Activated CD4-positive, alpha-beta T cell treated with anti-CD3 and anti-CD28 coated beads, Interleukin-2, amount 50 U/mL, for 24 hours (primary cell): ENCODE measurements at places on chromosomes 16 and 17.

GRCh38 chr16:65260746-65261145, 138.9 kb upstream of the CDH11 start:
- no peak for DNase-seq

DNA sequence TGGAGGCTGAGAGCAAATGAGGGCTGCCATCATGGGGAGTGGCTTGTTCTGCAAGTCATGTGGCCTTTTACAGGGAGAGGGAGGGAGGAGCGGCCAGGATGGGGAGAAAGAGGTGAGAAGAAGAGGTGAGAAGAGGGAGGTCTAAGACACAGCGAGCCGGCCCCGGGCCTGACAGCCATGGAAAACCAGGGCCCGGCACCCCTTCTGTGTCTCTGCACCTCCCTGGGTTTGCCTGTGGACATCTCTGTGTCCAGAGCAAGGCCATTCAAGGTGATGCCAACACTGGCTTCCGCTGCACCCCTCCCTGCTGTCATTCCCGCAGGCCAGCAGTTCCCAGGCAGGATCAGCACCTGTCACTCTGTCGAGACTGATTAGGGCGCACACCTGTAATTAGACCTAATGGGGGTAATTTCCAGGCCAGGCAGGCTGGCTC, 75.6 kb downstream of the MGAT5B start:
- DNase-seq = no peak

DNA sequence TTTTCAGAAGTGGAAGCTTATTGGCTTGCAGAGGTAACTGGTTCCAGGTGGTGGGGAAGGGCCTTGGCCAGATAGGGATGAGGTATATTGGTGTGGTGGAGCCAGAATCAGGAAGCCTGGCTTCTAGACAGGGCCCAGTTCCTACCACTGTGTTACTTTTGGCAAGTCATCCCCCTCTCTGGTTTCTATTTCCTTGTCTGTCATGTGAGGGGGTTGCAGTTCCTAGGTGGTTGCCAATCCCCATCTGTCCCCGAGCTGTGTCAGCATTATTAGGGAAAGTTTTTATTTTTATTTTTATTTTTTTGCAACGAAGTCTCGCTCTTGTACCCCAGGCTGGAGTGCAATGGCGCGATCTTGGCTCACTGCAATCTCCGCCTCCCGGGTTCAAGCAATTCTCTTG, 3.0 kb downstream of the SMCR8 start:
- no peak for DNase-seq

- no peak for DNase-seq
These were observed 14.9 kb downstream of the CEP131 start for GRCh38 chr17:81207610-81208581.

DNA sequence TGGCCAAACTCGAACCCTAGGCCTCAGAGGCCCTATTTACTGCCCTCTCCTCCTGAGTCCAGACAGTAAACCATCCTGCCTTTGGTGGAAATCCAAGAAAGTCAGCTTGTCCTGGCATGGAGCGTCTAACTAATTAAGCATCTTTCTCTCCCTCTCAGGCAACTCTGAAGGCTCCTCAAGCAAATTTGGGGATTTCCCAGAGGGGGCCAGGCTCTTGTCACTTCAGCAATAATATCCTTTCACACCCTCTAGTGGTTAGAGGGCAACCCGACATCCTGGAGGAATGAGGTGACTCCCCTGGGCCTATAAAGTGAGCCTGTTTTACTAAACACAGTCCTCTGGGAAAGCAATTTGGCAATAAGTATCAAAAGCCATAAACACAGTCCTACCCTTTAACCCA, 60.4 kb downstream of the NOG start:
- DNase-seq = peak; percentile 72

DNA sequence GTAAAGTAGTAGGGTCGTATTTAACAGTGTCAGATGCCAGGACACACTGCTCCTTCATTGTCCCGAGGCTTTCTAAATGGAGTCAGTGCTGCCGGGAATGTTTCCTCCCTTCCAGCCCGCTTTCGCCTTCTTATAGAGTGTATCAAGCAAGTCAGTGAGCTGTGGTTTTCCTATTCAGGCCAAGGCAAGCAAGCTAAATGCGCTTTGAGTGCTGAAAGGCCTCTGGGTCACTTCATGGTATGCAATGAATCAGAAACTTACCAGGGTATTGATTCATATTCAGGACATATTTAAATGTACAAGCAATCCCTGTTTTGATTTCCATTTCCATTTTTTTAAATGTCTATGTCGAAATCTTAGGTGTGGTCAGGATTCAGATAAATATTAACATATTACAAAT, 327.9 kb upstream of the SOX9 start:
- no peak for DNase-seq

DNA sequence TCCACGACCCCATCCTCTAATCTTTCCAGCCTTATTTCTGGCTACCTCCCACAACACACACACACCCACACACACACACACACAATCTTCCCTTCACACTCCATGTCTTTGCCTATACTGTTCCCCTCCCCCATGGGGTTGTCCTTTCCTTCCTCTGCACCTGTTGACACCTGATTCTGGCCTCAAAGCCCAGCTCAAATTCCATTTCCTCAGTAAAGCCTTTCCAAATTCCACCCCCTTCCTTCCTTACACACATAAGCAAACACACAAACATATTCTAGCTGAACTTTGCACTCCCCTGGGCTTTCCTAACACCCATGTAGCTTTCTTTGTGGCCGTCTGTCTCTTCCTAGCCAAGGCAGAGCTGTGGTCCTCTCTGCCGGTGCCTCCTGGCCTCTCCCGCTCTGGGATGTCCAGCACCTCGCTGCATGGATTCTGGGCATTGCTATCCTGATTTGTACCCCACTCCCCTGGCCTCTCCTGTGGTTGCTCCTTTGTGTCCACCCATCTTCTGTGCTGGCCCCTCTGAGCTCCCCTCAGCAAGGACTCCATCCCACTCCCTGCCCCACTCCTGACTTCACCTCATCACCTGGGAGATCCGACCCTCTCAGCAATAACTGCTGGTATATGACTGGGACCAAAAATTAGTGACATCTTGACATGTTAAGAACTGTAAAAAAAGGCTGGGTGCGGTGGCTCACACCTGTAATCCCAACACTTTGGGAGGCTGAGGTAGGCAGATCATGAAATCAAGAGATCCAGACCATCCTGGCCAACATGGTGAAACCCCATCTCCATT, 8.4 kb upstream of the SRCIN1 start:
- no peak for DNase-seq

DNA sequence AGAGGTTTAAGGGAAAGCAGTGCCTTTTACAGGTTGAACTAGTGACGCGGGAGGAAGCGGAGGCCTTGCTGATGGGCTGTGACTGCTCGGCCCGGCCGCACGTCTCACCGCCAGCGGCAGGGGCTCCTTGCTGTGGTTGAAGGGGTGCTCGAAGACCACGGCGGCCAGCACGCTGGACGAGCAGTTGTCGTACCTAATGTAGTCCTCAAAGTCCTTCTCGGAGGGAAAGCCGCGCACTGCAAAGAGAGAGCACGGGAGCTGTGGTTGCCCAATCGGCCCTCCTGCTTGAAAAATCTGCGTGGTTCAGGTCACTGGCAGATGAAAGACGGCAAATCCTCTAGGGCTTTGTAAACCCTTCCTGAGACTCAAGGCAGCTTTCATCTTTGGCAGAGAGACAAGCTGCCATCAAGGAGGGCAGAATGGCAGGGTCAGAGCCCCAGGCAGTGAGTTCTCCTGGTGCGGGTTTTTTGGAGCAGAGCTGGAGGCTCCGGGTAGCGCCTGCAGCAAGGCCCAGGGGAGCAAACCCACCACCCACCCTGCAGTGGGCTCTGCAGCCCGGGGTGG, 16.1 kb downstream of the ABCA3 start:
- no peak for DNase-seq

- DNase-seq = no peak
These were observed 13.6 kb downstream of the CEP20 start for GRCh38 chr16:15874745-15875314.

DNA sequence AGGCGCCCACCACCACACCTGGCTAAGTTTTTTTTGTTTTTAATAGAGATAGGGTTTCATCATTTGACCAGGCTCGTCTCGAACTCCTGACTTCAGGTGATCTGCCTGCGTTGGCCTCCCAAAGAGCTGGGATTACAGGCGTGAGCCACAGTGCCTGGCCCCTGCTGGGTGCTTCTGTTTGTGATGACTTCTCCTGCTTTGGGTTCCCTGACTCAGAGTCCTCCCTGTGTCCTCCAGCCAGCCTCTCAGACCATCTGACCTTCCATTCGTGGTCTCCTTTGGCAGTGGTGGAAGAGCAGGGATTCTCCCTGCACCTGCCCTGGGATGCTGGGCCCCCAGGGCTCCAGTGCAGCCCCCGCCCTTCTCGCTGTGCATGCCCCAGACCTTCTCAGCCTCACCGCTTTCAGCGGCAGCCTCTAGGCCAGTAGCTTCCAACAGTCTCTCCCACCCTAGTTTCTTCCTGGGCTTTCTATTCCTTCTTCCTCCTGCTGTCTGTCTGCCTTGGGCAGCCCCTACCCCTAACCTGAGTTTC, 13.2 kb downstream of the BEAN1 start:
- no peak for DNase-seq

GRCh38 chr16:66746682-66747081, 4.7 kb downstream of the DYNC1LI2 start:
- no peak for DNase-seq

- peak; percentile 42 for DNase-seq
These were observed 15.0 kb upstream of the C17orf58 start for GRCh38 chr17:68011199-68011665.

DNA sequence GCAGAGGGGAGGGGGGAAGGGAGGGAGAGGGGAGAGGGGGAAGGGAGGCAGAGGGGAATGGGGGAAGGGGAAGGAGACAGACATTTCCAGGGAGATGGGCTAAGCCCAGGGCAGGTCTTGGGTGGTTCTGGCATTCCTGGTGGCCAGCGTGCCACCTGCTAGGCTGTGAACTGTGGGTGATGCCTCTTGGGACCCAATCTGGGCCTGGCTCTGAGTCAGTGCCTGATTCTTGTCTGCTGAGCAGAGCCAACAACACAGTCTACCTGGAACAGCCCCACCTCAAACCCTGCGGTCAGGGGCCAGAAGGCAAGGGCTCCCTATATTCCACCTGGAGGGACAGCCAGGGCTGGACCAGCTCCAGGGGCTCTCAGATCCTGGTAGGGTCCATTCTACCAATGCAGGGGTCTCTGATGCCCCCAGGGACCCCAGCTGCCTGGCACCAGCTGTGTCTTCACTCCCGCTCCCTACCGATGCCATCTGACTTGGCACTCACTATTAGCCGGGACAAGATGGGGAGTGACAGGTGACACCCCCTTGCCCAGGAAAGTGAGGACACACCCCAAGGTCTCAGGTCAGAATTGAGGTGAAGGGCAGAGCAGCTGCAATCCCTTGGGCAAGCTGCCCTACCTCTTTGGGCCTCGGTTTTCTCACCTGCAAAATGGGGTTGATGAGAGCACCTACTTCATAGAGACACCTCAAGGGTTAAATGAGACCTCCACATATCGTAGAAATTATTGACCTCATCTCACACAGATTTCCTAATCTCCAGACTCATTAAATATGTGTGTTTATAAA, 87.2 kb downstream of the LITAF start:
- DNase-seq = no peak

GRCh38 chr17:73365301-73365874, 53.6 kb upstream of the CDC42EP4 start:
- DNase-seq = no peak

GRCh38 chr17:17494870-17495535, 1.2 kb downstream of the RASD1 start:
- no peak for DNase-seq

GRCh38 chr17:57995076-57995956, 7.3 kb upstream of the VEZF1 start:
- peak; percentile 61 for DNase-seq

GRCh38 chr16:56279132-56279531, 87.8 kb downstream of the GNAO1 start:
- peak; percentile 34 for DNase-seq

DNA sequence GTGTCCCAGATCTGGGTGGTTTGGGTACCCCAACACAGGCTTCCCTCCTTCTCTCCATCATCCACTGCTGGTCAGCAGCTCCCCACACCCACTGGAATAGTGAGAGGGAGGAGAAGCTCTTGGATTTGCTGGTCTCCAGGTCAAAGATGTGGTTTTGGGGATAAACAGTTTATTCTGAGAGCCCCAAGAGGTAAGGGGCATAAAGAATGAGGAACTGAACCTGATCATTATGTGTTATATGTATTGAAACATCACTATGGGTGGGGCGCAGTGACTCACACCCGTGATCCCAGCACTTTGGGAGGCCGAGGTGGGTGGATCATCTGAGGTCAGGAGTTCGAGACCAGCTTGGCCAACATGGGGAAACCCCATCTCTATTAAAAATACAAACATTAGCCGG, 3.9 kb downstream of the DPEP2 start:
- DNase-seq = no peak

DNA sequence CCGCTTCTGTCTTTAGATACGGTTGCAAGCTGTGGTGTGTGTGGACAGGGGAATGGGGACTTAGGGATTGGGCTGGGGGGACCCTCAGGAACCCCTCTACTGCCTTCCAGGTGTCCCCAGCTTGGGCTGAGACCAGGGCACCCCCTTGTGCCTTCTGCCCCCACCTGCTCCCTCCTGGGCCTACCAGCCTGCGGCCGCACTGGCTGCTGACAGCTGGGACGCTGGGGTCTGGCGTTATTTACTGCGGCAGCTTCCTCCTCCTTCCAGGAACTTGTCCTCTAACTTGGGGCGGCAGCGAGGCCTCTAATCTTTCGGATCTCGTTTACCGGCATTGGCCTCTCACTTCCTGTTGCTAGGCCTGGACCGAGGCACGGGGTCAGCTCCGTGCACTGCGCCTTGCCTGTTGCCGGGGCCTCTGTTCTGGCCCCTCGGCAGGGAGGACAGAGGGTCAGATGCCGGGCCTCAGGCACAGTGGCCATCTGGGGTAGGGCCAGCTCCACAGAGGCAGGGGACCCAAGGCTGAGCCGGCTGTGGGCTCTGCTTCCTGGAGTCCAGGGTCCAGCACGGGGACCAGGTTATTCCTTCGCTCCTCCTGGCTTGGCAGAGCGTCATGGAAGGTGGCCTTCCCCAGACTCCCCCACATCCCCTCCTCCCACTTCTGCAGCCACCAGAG, 31.8 kb downstream of the TMEM235 start:
- DNase-seq = no peak

GRCh38 chr17:7394452-7395191, at the start of gene PLSCR3:
Gene PLSCR3 (minus strand): TSS chr17:7394525. CDS start chr17:7394110, 415 bp downstream.
- DNase-seq = peak; percentile 71

DNA sequence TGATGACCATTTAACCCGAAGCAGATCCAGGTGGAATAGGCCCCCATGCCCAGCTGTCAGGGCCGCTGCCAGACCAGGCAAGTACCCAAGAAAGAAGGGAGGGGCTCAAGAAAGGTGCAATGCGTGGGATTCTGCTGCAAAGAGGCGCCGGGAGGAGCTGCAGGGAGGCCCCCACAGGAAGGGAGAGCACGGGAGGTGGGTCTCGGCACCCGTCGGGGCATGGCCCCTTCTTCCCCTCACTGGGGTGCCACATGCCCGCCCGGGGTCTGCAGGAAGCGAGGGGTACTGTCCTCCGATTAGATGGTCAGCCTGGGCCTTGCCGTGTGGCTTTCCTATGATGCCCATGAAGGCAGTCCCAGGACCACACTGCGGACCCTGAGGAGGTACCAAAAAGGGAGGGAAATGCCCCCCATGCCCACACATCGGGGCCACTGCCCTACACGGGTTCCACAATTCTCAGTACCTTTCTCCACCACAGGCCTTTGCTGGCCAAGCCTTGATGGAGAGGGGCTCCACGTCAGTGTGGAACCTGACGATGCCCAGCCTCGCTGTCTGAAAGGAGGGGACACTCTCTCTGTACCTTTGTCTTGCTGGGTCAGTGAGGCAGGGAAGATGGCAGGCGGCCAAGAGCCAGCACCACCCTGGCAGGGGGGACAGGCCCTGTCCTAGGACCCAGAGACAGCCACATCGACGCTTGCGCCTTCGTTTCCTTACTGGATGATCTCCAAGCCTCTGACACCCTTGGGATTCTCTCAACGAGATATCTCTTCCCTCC, 45.5 kb upstream of the DNAH17 start:
- no peak for DNase-seq
